ENCODE measurements at places on chromosomes 3 and 15.

DNA sequence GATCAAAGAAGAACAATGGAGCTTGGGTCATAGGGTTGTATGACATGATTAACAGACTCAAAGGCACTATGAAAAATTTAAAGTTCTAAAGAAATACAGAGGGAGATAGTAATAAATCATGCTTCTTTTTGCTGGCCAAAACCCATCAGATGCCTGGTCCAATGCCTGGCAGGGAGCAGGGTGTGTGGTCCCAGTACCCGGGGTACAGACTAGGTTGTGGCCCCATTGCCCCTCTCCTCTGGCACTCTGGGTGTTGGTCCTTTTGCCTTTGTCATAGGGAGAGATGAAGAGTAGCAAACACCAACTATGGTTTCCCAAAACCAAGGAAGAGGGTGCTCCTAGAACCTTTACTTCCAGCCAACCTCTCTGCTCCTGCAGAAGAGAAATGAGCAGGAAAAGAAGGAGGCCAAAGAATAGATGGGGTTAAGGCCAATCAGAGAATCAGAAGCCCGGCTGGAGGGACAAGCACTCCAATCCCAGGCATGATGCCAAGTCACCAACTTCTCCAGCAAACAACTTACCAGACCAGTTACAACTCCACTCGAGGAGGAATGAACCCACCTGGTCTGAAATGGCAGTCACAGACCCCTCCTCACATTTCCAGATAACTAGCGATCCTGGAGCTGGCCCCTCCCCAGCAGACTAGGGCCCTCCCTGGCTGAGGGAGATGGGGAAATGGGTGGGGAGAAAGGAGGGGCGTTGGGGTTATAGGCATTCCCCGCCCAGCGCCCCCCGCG, 1.8 kb downstream of the IGDCC3 start:
- no peak for DNase-seq

GRCh38 chr3:148971401-148972163, 19.8 kb upstream of the GYG1 start:
- DNase-seq, result no peak

- no peak for DNase-seq
These were observed 35.8 kb downstream of the MGLL start for GRCh38 chr3:127786353-127787070.

DNA sequence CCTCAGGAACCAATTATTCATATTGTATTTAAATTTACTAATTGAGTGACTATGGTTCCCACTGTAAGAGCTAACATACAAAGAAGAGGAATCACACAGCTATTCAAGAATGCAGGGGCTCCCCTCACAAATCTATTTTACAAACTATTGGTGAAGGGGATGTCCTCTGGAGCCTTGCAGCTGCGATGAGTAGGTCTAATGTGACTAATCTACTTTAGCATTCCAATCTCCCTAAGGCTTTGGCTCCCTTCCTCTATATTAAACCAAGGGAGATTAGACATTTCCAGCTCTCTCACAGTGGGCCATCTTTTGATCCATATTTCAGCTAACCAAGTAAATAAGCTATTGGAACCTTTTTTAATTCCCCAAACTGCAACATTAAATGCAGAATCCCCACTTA, 514.2 kb upstream of the BCHE start:
- DNase-seq, result no peak

GRCh38 chr3:101527906-101528305, 14.9 kb upstream of the SENP7 start:
- DNase-seq, result no peak

DNA sequence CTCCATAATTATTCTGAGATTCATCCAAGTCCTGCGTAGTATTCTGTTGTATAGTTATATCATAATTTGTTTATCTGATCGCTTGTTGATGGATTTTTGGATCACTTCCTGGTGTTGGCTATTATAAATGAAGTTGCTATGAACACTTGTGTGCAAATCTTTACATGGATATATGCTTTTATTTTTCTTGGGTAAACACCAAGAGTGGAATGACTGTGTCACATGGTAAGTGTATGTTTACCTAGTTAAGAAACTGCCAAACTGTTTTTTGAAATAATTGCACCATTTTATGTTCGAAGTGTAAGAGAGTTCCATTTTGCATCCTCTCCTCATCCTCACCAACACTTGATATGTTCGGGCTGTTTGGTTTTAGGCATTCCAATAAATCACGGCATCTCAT, 360.4 kb upstream of the FRG2C start:
- no peak for DNase-seq

- DNase-seq, result no peak
These were observed 54.8 kb upstream of the ATP2C1 start for GRCh38 chr3:130838898-130839600.

DNA sequence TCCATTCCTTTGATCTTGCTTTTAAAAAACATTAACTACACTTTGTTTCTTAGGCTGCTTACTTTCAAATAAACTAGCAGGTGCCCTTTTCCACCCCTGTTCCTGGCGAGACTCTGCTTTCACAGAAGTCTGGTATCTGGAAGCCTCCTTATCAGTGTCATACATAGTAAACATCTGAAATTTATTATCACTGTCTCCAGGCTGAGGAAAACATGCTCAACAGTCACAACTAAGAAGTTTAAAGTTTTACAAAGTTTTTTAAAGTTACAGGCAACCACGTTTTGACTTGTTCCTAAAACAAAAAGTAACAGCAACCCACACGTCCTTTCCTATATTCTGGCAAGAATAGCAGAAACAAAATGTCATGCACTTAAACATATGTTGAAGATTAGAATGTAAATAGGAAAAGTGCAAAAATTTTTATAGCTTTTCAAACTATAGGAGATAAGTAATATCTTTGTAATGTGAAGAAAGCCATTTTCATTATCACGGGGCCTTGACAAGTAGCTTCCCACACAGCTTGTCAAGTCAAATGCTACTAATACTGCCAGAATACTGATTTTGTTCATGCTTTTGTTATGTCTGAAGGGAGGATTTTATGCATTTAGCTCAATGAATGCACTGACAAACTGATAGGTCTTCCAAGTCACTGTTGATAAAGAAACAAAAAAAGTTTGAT, 275.2 kb upstream of the KCNMB2 start:
- no peak for DNase-seq

- DNase-seq, result peak; percentile 94
These were observed at the start of gene CTNNB1 for GRCh38 chr3:41198950-41199865. CTNNB1 (plus strand) TSS chr3:41199505; CDS start chr3:41224069, 24,564 bp downstream.

- no peak for DNase-seq
These were observed 72.2 kb downstream of the DLG1 start for GRCh38 chr3:197226179-197226578.

DNA sequence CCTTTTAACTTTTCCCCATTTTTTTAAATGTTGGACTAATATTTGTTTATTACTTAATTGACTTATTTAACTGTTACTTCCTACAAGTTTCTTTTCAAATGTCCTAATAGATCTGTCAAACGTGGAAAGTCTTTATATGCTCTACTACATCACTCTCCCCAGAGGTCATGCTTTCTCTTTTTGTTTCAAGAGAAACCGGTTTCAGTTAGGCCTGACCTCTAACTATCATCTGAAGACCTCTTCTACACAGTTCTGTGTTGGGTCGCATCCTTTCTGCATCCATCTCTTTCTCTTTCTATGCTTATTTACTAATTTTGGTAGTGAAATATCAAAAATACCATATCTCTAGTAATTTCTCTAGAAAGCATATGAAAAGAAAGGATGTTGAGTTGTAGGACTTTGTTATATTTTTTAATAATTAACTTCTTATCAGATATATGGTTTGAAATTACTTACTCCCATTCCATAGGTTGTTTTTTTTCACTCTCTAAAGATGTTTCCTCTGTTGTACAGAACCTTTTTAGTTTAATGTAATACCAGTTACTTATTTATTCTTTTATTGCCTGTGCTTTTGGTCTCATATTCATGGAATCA, 781.2 kb upstream of the ARPP21 start:
- DNase-seq, result no peak

GRCh38 chr3:38554127-38554827, 58.1 kb downstream of the EXOG start:
- no peak for DNase-seq

- DNase-seq, result no peak
These were observed 197.7 kb downstream of the LSAMP start for GRCh38 chr3:116247605-116248004.

DNA sequence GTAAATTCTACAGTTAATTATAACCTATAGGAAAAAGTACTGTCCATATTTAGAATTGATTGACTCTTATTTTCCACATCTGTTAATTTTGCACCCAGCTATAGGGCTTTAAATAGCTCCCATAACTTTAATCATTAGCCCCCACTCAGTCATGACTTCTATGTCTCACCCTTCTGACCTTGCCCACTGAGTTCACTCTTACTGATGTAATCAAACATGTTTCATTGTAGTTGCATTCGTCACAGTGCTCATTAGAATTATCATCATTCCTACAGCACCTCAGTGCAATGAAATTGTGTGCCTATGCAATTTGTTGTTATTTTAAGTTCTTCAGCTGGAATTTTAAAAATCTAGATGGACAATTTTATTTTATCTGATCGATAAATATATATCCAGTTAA, 151.4 kb downstream of the TIGIT start:
- no peak for DNase-seq

DNA sequence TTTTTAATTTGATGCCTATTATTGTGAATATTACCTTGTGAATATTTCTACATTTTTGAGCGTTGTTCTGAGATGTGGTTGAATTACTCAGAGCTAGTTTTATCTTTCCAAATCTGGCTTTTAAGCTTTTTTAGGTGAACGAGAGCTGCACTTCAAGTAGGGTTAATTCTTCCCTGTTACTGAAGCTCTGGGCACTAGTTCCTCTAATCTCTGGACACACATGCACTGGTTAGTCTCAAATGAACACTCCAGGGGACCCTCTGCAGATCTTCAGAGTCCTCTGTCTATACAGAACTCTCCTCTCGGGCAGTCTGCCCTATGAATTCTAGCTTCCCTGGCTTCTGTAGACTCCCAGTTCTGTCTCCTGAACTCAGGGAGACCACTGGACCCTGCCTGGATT, 237.5 kb upstream of the TBC1D5 start:
- DNase-seq, result no peak

- no peak for DNase-seq
These were observed 110.0 kb downstream of the RAB11A start for GRCh38 chr15:65979316-65979715.

DNA sequence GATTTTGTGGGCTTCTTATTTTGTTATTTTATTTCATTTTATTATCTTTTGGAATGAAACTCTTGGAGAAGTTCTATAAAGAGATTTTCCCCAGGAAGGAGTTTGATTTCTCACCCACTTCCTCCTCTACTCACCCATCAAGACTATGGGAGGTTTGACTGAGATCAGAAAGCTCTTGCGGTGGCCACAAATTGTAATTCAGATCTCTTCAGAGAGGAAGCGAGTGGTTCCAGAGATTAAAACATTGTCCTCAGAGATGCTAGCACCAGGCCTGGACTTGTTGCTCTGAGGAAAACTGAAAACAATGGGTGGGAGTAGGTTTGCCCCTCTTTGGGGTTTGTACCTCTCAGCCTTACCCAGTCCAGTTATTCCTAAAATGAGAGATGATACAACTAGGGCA, 8.1 kb upstream of the MUC13 start:
- no peak for DNase-seq

GRCh38 chr3:13746385-13746784, 133.5 kb downstream of the WNT7A start:
- no peak for DNase-seq

DNA sequence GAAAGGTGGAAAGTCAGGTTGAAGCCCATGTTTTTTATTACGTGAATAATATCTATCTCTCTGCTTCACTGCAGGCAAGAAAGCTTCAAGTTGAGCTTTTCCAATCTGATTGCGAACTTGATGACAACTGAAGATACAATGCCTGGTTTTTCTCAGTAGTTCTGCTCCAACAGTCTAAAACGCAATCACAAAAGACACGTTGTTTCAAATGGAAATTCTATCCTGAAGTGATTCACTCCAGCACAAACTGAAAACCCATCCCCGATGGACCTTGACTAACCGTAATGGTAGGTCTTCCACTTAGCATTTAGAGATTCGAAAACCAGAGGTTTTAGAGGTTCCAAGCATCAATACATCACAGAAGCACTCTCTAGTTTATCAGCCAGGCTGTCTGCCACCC, 10.6 kb downstream of the B4GALT4 start:
- no peak for DNase-seq

DNA sequence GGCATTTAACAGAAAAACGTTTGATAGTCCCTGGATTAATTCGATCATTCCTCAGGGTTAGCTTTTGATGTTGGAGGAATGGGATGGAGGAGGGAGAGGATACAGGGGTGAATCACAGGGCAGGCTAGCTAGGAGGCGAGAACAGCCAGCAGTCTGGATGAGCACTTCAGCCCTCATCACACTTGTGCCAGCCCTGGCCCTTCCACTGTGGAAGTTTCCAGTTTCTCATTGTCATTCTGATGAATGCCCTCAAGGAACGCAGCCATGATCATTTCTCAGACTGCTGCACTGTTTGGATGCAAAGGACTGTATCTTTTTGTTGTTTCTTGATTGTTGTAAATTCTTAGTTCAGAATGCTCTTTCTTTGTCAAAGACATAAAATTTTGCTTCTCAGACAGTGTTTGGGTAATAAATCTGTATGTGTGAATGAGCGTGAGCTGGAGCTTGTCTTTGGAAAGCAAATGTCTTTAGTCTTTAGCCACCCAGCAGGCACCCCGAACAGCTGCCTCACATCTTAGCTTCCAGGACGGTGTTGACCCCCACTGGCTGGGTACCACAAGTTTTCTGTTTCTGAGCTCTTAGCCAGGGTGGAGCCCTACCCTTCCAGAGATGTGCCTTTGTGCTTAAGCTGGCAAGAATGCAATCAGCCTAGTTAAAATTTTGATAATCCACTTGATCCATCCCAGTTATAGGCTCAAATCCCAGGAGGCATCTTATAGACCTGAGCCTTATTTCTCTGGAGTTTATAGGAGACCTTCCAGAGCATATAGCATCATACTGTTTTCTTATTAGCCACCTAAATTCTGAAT, 121.1 kb downstream of the PDCD6IP start:
- DNase-seq, result no peak

GRCh38 chr3:36405190-36405589, 24.9 kb downstream of the STAC start:
- DNase-seq, result no peak

GRCh38 chr15:25183581-25184251, 228.9 kb downstream of the SNRPN start:
- no peak for DNase-seq

GRCh38 chr3:76859596-76859995, 180.3 kb upstream of the ROBO2 start:
- no peak for DNase-seq

DNA sequence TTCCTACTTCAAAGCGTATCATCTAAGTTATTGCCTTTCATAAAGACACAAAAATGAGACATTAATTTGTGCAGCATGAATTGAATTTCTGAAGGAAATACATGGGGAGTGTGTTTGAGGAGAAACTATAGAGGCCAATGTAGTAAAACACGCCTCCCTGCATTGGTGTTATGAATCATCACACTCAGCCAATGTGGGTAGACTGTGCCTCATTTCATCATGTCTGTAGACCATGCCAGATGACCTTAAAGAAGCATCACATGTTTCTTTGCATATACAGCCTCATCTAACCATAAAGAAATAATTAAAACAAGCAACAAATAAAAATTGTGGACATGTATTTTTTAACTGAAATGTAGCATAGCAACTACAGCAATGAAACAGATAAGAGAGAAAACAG, 486.0 kb upstream of the ADAMTS9 start:
- DNase-seq, result no peak

- DNase-seq, result no peak
These were observed 12.1 kb downstream of the VEPH1 start for GRCh38 chr3:157491136-157491535.

All from activated T-cell treated with anti-CD3 and anti-CD28 coated beads, Interleukin-2, amount 50 U/mL, for 48 hours (primary cell).